ENCODE measurements at places on chromosomes 2 and 18.
A peak's percentile ranks its signal among the peaks of the same experiment; 100 is the strongest.

DNA sequence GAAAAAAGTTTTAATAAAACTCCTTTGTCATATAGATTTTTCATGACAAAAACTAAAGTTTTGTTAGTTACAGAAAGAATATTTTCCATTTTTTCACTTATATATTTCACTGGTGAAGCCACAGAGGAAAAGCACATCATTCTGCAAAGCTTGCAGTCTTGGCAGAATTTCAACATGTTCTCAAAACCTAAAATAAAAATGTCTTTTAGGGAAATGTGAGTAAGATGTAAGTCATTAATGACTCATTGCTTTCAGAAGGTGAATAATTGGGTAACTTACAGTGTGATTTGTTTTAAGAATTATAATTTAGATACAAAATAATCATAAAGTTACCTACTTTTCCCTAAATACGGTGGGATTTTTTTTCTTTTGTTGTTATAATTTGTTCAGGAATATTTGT lies 43.4 kb upstream of the TNFRSF11A start:
- no peaks in the 10 kb centered on the region for H3K36me3 ChIP-seq
- no peak for DNase-seq
- H3K4me3 ChIP-seq: no peak overlapping the region
- H3K27me3 ChIP-seq: no peaks in the 10 kb centered on the region
- H3K4me1 ChIP-seq: no peaks in the 10 kb centered on the region

GRCh38 chr2:103327386-103327785 lies 565.6 kb downstream of the TMEM182 start:
- no peak overlapping the region for H3K4me3 ChIP-seq
- no peak overlapping the region for H3K27ac ChIP-seq
- no peak for DNase-seq
- H3K36me3 ChIP-seq: no peaks in the 10 kb centered on the region
- H3K27me3 ChIP-seq: no peaks in the 10 kb centered on the region
- no peaks in the 10 kb centered on the region for H3K4me1 ChIP-seq

GRCh38 chr2:165425556-165425955 lies 43.9 kb upstream of the CSRNP3 start:
- H3K4me3 ChIP-seq: no peak overlapping the region
- no peaks in the 10 kb centered on the region for H3K27me3 ChIP-seq
- no peak overlapping the region for H3K27ac ChIP-seq
- DNase-seq: no peak

- H3K4me3 ChIP-seq: no peak overlapping the region
- no peak overlapping the region for H3K27ac ChIP-seq
- H3K36me3 ChIP-seq: peaks cover 4% of the 10 kb centered on the region
- DNase-seq: no peak
- H3K27me3 ChIP-seq: no peaks in the 10 kb centered on the region
Observed at GRCh38 chr18:6939972-6940371, 177.6 kb downstream of the LAMA1 start.

- H3K36me3 ChIP-seq: no peaks in the 10 kb centered on the region
- no peaks in the 10 kb centered on the region for H3K4me1 ChIP-seq
- H3K4me3 ChIP-seq: no peak overlapping the region
- H3K27me3 ChIP-seq: no peaks in the 10 kb centered on the region
- no peak for DNase-seq
Observed at GRCh38 chr2:81481994-81482368, 1177.4 kb upstream of the LRRTM1 start.

DNA sequence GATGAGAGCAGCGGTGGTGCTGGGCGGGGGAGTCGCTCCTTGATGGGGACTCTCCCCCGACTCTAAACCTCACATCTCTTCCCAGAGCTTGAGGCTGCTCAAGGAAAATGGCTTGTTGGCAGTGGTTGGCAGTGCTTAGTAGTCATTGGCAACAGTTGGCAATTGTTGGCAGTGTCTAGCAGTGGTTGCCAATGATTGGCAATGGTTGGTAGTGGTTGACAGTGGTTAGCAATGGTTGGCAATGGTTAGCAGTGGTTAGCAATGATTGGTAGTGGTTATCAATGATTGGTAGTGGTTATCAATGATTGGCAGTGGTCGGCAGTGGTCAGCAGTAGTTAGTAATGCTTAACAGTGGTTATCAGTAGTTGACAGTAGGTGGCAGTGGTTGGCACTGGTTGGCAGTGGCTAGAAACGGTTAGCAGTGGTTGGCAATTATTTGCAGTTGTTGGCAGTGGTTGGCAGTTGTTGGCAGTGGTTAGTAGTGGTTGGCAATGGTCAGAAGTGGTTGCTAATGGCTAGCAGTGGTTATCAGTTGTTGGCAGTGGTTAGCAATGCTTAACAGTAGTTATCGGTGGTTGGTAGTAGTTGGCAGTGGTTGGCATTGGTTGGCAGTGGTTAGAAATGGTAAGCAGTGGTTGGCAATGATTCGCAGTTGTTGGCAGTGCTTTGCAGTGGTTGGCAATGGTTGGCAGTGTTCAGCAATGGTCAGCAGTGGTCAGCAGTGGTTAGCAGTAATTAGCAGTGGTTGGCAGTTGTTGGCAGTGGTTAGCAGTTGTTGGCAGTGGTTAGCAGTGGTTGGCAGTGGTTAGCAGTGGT lies 85.4 kb upstream of the OTOS start:
- no peak overlapping the region for H3K4me3 ChIP-seq
- no peak for DNase-seq
- H3K27ac ChIP-seq: no peak overlapping the region
- H3K27me3 ChIP-seq: no peaks in the 10 kb centered on the region
- no peaks in the 10 kb centered on the region for H3K4me1 ChIP-seq
- H3K36me3 ChIP-seq: no peaks in the 10 kb centered on the region

DNA sequence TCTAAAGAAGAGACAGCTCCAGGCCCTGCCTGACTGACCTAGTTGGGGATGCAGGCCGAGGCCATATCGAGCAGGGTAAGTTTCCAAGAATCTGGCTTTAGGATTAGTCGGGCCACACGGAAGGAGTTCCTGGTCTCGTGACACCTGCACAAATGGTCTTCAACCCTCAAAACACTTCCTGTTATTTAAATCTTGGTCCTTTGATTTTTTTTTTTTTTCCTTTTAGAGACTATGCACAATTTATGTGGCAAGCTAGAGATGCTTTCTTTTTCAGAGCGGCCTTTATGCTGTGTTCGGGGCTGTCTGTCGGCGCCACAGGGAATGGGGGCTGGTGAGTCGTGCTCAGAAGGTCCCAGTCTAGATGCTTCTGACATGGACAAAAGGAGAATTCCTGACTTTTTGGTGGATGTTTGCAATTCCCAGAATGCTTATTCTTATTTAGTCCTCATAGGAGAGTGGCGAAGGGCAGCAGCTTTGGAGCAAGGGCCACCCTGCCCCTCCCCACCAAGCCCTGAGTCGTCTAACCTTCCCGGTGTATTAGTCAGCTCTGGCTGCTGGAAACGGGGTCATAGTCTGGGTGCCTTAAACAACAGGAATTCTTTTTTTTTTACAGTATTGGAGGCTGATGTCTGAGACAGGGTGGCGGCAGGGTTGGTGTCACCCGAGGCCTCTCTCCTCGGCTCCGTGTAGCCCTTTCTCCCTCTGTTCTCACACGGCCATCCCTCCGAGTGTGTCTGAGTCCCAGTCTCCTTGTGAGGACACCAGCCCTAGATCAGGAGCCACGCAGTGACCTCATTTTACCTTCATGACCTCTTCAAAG lies 27.4 kb downstream of the HPCAL1 start:
- H3K4me1 ChIP-seq: peaks cover 9% of the 10 kb centered on the region
- no peak overlapping the region for H3K4me3 ChIP-seq
- no peak for DNase-seq
- no peak overlapping the region for H3K27ac ChIP-seq
- no peaks in the 10 kb centered on the region for H3K27me3 ChIP-seq

- no peaks in the 10 kb centered on the region for H3K4me1 ChIP-seq
- no peak for DNase-seq
- H3K36me3 ChIP-seq: no peaks in the 10 kb centered on the region
- H3K27me3 ChIP-seq: no peaks in the 10 kb centered on the region
Observed at GRCh38 chr2:235373171-235373570, 120.7 kb upstream of the AGAP1 start.

- no peak for DNase-seq
- peaks cover 44% of the 10 kb centered on the region for H3K27me3 ChIP-seq
- H3K36me3 ChIP-seq: no peaks in the 10 kb centered on the region
- H3K4me1 ChIP-seq: no peaks in the 10 kb centered on the region
- H3K4me3 ChIP-seq: peak overlapping the region; percentile 85
Observed at GRCh38 chr2:85754313-85755095, 713 bp downstream of the ATOH8 start.

DNA sequence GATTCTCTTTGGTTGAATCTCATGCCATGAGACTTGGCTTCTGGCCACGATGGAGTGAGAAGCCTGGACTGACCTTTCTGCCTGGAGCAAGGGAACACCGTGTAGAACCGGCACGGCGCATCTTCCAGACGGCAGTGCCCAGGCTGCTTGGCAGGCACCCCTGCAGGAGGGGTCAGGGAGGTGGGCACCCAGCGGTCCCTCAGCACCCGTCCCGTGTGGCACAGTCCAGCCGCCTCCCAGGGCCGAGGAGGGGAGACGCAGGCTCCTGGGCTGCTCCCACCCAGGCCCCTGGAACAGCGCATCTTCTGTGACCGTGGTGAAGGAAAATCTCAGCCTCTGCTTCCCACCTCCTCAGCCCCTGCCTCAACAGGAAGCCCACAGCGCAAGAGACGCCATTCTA lies 95.7 kb downstream of the CMPK2 start:
- no peaks in the 10 kb centered on the region for H3K36me3 ChIP-seq
- H3K4me1 ChIP-seq: peaks cover 2% of the 10 kb centered on the region
- no peaks in the 10 kb centered on the region for H3K27me3 ChIP-seq

DNA sequence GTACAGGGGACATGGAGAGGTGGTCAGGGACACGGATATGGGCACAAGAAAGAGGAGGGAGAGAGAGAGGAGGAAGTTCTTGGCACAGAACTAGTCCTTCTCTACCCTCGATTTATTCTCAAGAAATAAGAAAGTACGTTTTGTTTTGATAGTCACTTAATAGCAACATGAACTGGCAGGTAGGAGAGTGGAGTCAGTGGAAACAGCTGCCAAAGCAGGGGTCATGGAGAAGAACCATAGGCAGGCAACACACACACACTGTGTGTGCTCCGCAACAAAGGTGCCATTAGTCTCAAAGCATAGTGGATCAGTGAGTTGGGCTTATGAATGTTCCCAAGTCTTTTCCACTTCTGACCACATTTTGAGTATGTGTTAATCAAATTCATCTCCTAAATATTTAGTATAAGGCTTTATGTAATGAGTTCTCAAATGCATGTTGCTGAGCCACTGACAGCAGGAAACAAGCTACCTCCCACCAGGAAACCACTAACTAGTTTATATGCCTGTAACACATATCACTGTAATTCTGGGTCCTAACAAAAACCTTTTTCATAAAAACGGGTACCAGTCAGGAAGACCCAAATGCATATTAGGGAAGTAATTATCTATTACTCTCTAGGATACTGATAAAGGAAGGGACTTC lies 41.1 kb downstream of the IWS1 start:
- H3K4me1 ChIP-seq: no peaks in the 10 kb centered on the region
- no peaks in the 10 kb centered on the region for H3K27me3 ChIP-seq

- H3K36me3 ChIP-seq: 0 out of 2 replicates have a peak, but pooled peaks cover 2% of the 10 kb centered on the region
- no peak overlapping the region for H3K4me3 ChIP-seq
- DNase-seq: no peak
- no peaks in the 10 kb centered on the region for H3K4me1 ChIP-seq
- H3K27me3 ChIP-seq: no peaks in the 10 kb centered on the region
Observed at GRCh38 chr2:25939257-25939668, 43.0 kb downstream of the KIF3C start.

DNA sequence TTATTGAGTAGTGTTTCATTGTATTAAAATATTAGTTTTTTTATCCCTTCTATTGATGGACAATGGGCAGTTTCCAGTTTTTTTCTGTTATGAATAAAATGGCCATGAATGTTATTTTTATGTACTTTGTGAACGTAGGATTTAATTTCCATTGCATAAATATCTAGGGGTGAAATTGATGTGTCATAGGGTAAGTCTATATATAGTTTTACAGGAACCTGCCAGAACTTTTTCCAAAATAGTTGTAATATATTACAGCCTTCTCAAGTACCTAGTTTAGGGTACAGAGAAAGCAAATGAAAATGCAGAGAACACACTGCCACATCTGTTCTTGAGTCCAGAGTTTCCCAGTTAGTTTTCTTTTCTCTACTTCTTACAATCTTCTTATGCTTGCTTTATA lies 378.6 kb downstream of the MEIS1 start:
- H3K27me3 ChIP-seq: no peaks in the 10 kb centered on the region
- no peak for DNase-seq
- H3K4me1 ChIP-seq: no peaks in the 10 kb centered on the region
- H3K27ac ChIP-seq: no peak overlapping the region
- H3K4me3 ChIP-seq: no peak overlapping the region
- H3K36me3 ChIP-seq: no peaks in the 10 kb centered on the region

GRCh38 chr2:141063406-141063805 lies 1067.4 kb downstream of the LRP1B start:
- H3K27me3 ChIP-seq: no peaks in the 10 kb centered on the region
- no peak for DNase-seq
- no peak overlapping the region for H3K27ac ChIP-seq

DNA sequence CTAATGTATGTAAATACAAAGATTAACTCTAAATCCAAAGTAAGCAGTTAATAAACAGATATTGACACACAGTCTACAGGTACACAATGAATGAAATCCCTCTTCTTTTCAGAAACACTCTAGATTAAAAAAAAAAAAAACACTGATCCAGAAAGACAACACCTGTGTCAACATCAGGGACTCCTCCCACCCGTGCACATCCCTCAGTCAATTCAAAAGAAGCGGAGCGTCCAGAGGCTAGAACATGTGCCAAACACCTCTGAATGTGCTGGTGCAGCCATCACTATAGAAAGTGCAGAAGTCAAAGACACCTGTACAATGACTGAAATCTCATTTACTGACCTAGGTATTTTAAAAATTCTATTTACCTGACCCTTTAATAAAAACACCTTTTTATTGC lies 622.6 kb upstream of the ID2 start:
- no peak for DNase-seq
- no peaks in the 10 kb centered on the region for H3K36me3 ChIP-seq
- no peak overlapping the region for H3K27ac ChIP-seq
- H3K4me3 ChIP-seq: no peak overlapping the region
- no peaks in the 10 kb centered on the region for H3K27me3 ChIP-seq

GRCh38 chr2:195656859-195657633 lies at the start of gene SLC39A10:
Gene SLC39A10, plus strand, starts transcription at chr2:195657226. Its CDS starts 22,817 bp downstream, at chr2:195680043.
- H3K27ac ChIP-seq: no peak within 1 kb of the TSS
- H3K4me3 ChIP-seq: peak within 1 kb of the TSS; percentile 92
- H3K4me1 ChIP-seq: peaks cover 1% of the 10 kb centered on the region

- DNase-seq: peak; percentile 61
- H3K27me3 ChIP-seq: no peaks in the 10 kb centered on the region
- H3K27ac ChIP-seq: no peak overlapping the region
- no peaks in the 10 kb centered on the region for H3K36me3 ChIP-seq
- no peak overlapping the region for H3K4me3 ChIP-seq
Observed at GRCh38 chr2:28958689-28959088, 22.4 kb upstream of the TOGARAM2 start.

- no peaks in the 10 kb centered on the region for H3K4me1 ChIP-seq
- DNase-seq: no peak
- H3K27me3 ChIP-seq: no peaks in the 10 kb centered on the region
- no peak overlapping the region for H3K4me3 ChIP-seq
Observed at GRCh38 chr2:237645261-237645660, 17.9 kb downstream of the LRRFIP1 start.
